BJ (cell line): ENCODE measurements at places on chromosomes 2 and 18.

DNA sequence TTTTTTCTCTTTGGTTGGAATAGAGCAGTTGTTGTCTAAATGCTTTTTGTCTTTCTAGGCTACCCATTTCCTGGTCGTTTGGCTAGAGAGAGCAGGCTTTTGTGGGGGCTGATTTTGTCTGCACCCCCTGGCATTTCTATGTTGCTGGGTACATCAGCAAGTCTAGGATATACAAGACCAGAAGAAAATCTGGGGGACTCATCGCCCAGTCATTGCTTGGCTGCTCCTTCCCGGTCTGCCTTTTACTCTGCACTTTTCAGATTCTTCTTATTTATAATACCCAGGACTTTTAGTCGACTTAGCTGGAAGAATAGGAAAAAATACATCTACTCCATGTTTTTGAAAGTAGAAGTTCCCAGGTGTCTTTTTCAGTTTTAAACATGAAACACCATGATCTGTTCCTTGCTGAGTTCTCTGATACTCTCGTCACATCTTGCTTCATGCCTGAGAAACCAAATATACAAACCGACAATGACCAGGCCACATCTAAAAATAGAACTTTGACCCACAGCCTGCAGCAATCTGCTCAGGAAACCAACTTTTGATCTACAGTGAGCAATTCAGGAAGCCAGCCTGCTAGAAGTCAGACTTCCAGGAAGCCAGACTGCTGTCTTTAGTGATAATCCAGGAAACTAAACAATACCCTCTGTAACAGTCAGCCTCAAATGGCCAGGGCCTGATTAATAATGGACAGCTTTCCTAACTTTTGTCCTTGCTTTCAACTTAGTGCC, 163.8 kb upstream of the MEX3C start:
- DNase-seq = no peak

- no peak for DNase-seq
Observed at GRCh38 chr18:13572148-13572547, 154.2 kb downstream of the FAM210A start.

- no peak for DNase-seq
Observed at GRCh38 chr2:164368896-164369295, 252.4 kb downstream of the GRB14 start.

DNA sequence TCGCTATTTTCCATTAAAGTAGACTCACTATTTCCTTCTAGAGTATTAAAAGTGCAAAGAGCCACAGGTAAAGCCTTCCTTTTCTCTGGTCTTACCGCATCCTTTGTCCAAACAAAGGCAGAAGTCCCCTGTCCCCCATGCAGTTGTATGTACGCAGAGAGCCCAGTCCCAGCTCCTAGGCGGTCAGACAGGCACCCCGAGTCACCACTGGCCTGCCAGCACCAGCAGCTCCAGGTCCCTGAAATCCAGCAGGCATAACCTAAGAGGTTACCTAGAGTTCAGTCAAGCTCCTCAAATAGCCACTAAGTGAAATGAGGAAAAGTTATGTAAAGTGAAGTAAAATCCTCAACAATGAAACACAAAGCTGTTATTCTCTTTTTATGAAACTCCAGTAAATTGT, 60.4 kb upstream of the TWIST2 start:
- peak; percentile 31 for DNase-seq

DNA sequence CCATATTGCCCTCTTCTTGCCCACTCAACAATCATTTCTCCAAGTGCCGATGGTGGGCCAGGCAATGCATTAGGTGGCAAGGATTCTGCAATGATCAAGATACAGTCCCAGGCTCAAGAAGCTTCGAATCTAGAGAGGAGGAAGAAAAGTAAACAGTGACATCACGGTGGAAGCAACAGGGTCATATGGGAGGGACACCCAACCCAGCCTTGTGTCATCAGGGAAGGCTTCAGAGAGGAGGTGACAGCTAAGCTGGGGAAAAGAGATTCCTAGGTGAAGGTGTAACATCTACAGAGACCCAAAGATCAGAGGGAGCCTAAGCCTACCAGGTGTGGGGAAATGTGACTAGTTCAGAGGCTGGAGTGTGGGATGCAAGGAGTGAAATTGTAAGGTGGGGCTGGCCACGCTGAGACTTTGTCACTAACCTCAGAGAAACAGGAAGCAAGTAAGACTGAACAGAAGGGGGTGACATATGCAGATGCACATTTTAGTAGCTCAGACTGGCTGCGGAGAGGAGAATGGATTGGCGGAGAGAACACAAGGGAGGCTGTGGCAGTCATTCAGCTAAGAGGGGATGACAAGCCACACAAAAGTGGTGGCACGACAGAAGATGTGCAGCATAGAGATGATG, 104.9 kb downstream of the ANKRD44 start:
- no peak for DNase-seq

DNA sequence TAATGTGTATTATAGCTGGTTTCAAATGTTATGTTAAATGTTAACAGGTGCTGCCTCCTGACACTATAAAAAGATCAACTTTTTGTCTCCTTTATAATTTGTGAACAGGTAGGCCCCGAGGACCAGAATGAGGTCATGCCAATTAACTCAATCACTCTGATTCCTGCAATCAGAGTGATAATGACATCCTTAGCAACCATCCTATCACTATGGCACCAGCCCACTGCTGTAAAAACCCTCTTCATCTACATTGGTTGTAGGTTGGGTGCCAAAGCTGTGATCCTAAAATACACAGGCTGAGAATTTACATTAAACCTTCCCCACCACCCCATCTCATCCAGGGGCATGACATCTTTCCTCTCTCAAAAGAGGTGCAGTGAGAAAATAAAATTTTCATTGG, 103.5 kb downstream of the CPO start:
- no peak for DNase-seq

DNA sequence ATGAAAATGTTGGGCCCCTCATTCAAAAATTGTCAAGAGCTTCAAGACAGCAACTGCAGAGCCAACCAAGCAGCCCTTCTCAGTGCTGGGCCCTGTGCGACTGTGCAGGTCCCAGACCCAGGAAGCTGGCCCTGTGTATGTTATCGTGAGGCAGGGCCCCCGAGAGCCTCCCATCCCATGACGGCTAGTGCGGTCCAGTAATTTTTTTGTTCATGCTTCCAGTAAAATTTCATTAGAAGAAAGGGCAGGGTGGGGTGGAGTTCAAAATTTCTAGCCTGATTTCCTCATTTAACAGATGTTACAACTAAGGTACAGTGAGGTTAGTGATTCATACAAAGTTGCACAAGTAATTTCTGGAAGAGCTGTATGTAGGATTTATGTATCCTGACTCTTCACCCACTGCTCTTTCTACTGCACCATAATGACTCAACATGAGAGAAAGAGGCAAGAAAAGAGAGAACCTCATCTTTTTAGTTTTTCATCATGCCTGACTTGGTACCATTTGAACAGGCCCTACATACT, 105.5 kb downstream of the ZEB2 start:
- peak; percentile 77 for DNase-seq

DNA sequence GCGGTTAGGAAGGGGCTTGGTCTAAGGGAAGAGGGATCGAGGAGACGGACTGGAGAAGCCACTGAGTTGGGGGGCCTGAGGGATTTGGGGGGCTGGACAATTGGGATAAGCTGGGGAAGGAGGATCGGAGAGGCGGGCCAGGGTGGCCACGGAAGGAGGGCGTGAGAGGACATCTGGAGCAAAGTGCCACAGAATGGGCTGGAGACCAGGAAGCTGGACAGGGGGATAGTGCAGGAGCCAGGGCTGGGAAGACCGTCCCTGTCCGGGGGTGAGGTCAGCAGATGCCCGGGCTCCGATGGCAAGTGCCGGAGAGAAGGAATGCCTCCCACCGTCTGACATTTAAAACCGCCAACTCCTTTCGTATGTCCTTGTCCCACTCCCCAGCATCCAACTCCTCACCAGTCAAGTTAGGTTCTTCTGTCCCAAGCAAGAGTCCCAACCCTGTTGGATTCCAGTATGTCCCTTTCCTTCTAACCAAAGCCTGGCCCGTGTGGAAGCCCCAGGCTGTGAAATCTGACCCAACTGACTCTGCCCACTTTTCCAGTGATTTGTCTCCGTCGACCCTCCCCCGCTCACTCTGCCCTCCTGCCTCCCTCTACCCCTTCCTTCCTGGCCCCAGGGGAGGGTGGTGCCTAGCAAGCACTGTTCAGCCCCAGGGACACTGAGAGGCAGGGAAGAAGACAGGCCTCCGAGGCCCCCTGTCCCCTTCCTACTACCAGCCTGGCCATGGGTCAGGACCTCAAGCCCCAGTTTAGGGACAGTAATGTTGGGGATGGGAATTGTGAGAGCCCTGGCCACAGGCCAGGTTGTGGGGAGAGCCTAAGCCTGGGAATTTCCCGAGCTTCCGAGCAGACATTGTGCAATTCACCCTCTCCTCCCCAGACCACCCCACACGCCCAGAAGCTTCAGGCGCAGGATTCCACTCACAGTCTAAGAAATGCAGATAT, 31.5 kb upstream of the TMBIM1 start:
- no peak for DNase-seq

DNA sequence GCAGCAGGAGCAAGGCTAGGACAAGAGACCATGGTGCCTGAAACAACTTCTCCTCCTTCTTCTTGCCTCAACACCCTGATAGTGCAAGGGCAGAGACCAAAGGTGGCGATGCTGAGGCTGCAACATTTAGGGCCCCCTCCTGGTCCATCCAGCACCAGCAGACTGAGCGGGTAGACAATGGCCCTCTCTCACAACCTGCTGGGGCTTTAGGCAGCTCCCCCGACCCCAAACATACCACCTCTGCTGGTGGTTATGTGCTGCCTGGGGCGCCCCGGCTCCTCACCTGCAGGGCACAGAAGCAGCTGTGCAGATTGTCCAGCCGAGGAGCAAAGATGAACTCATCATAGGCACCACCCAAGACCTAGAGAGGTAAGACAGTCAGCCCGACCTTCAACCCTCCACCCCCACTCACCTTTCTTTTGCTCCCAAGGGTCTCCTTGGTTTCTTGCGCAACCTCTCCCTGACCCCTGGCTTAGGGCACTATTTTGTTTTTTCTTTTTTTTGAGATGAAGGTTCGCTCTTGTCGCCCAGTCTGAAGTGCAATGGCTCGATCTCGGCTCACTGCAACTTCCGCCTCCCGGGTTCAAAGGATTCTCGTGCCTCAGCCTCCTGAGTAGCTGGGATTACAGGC, 3.5 kb downstream of the DNPEP start:
- no peak for DNase-seq

GRCh38 chr18:13279181-13280069, 60.9 kb downstream of the LDLRAD4 start:
- DNase-seq = no peak

- DNase-seq = no peak
Observed at GRCh38 chr2:214549946-214550345, 139.1 kb downstream of the VWC2L start.

DNA sequence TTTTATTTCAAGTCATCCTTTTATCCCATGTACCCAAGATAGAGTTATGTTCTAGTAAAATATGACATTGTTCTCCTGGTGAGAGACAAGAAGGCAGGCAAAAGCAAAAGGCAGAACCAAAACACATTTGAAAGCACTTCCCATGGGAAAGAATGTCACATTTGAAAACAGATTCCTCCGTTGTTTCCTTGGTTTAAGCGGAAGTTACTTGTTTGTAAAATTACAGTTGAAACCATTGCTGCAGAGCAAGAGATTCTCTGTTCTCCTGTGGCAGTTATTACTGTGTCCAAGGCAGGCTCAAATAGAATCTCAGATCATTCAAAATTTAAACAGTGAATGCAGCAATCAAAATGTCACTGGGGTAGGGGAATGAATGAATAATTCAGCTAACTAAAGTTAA, 149.6 kb downstream of the MTCL1 start:
- no peak for DNase-seq

- DNase-seq = no peak
Observed at GRCh38 chr18:13070460-13070859, 79.3 kb downstream of the CEP192 start.

GRCh38 chr2:223918671-223919134, 26.4 kb downstream of the WDFY1 start:
- no peak for DNase-seq

- no peak for DNase-seq
Observed at GRCh38 chr2:47941936-47942335, 35.6 kb upstream of the FBXO11 start.

GRCh38 chr2:140158259-140158658, 1378.1 kb upstream of the NXPH2 start:
- no peak for DNase-seq

DNA sequence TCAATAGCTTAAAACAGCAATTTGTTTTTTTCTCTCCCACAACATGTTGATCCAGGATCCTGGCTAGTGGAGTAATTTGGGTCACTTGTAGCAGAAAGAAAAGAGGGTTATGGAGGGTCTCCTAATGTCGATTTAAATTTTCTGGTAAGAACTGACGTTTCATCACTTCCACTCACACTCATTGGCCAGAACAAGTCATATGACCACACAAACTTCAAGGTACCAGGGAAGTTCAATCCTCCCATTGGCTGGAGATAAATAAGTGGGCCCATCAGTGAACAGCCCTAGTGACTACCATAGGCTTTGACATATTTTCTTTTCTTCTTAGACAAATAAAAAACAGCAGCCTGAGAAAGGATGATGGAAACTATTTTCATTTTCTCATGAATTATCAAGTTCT, 8.3 kb upstream of the TMEM131 start:
- no peak for DNase-seq

DNA sequence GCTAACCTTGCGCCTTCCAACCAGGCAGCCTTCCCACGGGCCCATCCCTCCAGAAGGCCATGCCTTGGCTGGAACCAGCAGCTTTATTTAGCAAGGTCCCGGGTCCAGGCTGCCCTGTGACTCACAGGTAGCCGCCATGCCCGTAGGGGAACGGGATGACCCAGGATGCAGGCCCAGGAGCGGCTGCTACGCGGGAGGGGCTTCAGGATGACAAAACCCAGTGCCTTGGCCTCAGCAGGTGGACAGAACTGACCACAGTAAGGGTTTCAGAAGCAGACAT, 63.3 kb downstream of the RTP5 start:
- no peak for DNase-seq

GRCh38 chr18:31042406-31043181, at the start of gene DSC3:
TSS of gene DSC3 (minus strand) at chr18:31042742. CDS start at chr18:31042660, 82 bp downstream.
- no peak for DNase-seq

- DNase-seq = no peak
Observed at GRCh38 chr2:231068525-231069222, 12.0 kb downstream of the PSMD1 start.

DNA sequence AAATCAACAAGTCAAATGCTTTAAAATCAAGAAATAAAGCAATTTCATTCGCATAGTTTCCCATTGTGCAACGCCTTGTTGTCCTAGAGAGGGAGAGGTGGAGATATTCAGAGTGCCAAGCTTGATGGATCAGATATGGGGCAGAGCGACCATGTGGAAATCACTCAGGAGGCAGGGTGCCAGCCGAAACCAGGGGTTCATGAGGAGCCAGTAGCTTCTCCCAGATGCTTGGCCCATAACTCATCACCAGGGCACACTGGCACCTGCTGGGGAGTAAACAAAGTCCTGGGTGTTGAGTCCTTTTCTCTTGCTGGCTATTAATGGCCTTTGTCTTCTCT, 53.0 kb upstream of the ASAP2 start:
- DNase-seq = no peak

- no peak for DNase-seq
Observed at GRCh38 chr2:169732583-169733358, 861 bp upstream of the KLHL23 start.
